Stimulated activated CD8-positive, alpha-beta memory T cell treated with anti-CD3 and anti-CD28 coated beads, Interleukin-2, amount 100 ng/mL, for 48 hours (primary cell): ENCODE measurements at places on chromosomes 4 and X.

DNA sequence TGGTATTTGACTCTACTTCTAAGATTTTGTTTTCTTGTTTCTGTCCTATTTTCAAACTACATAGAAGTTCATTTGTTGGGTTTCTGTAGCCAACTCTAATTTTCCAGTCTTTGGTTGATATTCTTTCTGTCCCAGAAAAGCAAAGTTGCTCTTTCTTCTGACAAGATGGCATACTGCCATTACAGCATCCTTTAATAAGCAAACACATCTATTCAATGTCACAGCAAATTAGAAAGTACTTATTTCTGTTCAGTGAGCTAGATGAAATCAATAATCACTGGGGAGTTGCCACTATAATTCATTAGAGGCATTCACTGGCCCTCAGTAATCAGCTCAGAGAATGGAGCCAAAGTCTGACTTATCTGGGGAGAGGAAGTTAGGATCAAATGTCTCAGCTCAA, 1258.0 kb upstream of the IGFBP7 start:
- no peak for DNase-seq

GRCh38 chrX:9465380-9466123, 694 bp downstream of the TBL1X start:
- DNase-seq, result no peak

- no peak for DNase-seq
Measured at GRCh38 chr4:4763822-4764557, 95.5 kb upstream of the MSX1 start.

DNA sequence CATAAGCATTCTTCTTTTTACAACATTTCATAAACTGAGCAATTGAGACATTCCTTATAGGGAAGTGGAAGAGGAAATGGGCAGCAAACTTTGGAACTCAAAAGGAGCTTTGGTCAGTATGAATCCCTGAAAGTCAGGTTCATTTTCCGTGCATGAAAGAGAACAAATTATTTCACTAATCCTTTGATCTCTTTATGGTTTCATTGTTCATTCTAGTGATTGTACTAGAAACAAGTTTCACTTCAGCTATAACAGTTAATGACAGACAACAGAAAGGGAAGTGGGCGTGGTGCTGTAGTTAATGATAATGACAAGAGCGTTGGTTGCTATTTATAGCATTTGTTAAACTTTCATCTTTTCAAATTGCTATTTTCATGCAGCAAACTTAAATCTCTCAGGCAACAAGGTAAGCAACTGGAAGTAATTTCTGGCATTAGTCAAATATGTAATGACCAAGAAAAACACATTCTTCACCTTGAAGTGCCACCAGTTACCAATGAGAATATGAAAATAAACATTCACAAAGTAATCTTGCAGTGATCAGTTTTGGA, 98.4 kb downstream of the AREG start:
- no peak for DNase-seq

- DNase-seq, result no peak
Measured at GRCh38 chrX:143486105-143486504, 31.2 kb downstream of the SPANXN3 start.

GRCh38 chr4:73867783-73868182, 1.4 kb upstream of the CXCL1 start:
- DNase-seq, result no peak

DNA sequence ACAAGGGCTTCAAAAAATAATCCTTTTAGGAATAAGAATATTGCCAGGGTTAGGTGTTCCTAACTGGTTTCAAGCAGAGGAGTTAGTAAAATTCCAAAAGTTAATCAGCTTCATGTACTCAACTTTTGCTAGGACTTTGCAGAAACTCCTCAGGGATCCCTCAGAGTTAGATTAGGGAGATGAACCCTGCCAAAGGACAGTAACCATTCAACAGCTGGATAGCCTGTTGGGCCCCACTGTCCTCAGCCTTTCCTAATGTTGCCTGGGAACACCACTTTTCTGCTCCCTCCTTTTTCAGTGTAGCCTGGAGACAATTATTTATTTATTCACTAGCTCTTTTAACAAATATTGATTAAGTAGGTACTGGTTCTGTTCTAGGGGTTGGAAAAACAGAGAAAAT, 53.8 kb downstream of the NFKB1 start:
- DNase-seq, result no peak

DNA sequence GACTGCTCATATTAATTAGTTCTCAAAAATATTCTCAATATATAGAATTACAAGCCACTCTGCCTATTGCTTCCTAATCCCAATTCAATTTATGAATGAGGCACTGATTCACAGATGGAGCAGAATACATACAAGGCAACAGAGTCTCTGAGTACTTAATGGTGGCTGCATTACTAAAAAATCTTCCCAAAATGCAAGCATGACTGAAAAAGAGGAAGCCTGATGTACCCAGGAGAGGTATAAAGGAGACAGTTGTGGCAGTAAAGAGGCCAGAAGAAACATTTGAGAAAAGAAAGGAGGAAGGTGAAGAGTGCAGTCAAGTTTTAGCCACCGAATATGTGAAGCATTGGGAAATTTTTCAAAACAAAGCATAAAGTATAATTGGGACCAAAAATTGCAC, 163.2 kb upstream of the INTU start:
- no peak for DNase-seq

DNA sequence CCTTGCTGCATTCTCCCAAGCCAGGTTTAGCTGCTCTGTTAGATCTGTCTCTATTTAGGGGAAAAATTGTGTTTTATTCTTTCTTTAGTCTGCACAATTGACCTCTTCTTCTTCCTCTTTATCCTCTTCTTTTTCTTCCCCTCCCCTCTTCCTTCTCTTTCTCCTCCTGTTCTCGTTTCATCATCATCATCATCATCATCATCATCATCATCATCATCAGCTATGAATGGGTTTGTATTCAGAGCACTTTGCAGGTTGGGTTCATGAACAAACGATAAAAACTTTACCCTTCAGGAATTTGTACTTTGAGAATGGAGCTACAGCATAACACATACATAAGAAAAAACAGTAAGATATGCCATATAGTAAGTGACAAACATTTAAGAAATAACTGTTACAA, 9.1 kb downstream of the GPM6A start:
- DNase-seq, result no peak

DNA sequence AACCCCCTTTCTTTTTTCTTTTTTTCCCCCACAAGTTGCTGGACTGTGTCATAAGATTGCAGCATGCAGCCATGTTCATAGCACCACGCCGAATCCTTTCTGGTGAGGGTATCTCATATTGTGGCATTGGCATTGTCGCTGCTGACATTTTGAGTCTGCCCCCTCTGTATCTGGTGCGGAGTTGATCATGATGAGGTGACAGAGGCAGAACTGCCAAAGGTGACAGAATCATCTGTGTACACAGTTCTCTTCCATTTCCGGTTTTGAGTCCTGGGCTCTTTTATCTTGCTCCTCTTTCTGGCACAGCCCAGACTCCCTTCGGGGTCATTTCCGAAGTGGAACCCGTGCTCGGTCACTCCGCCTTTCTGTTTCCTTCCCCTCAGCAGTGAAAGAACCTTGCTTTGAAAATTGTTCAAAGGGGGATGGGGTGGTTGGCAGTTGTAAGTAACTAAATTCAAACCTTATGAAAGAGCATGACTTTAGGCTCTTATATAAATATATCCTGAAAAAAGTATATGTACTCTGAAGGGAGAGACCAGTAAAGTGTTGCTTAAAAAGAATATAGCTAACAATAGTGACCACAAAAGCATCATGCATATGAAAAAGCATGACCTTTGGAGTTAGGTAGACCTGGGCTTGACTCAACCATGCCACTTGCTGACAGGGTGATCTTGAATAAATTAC, 55.0 kb upstream of the BMP2K start:
- peak; percentile 14 for DNase-seq

GRCh38 chrX:53284684-53285447, 3.5 kb upstream of the IQSEC2 start:
- DNase-seq, result peak; percentile 14

DNA sequence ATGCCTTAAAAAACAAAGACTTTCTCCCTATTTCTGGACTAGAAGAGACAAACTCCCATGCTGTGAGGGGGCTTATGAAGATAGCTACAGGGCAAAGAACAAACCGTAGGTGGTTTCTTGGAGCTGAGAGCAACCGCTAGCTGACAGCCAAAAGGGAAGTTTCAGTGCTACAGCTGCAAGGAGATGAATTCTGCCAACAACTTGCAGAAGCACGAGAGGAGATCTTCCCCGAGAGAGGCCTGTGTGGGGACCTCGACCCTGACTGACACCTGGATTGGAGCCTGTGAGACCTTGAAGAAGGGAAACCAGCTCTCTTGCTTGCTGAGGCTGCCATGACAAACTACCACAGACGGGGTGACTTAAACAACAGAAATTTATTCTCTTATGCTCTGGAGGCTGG, 183.8 kb upstream of the VCX3A start:
- no peak for DNase-seq

DNA sequence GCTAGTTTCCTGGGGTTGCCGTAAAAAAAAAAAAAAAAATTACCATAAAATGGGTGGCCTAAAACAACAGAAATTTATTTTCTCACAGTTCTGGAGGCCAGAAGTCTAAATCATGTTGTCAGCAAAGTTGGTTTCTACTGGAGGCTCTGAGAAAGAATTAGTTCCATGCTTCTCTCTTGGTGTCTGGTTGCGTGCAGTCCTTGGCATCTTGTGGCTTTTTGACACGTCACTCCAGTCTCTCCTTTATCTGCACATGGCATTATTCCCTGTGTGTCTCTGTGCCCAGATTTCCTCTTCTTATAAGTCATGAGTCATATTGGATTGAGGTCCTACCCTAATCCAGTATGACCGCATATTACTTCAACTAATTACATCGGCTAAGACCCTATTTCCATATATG, 38.7 kb downstream of the SPATA4 start:
- DNase-seq, result no peak

GRCh38 chr4:83858131-83858530, 322.2 kb downstream of the GPAT3 start:
- DNase-seq, result no peak

GRCh38 chr4:3307891-3308575, 15.2 kb downstream of the RGS12 start:
- DNase-seq, result no peak

- no peak for DNase-seq
Measured at GRCh38 chr4:77036206-77036605, 39.6 kb downstream of the CCNI start.

GRCh38 chr4:112214390-112215264, 17.0 kb upstream of the AP1AR start:
- DNase-seq, result no peak

DNA sequence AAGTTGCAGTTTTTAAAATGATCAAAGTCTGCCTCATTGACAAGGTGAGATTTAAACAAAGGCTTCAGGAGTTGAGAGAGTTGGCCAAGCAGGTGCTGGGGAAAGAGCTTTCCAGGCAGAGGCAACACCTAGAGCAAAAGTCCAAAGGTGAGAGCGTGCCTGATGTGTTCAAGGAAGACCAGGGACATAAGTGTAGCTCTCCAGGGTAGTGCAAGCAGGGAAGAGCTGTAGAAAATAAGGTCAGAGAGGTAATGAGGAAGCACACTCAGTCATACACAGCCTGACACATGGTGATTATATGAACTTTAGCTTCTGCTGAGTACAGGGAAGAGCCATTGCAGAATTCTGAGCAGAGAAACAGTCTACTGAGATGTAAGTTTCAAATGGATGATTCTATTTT, 265.0 kb upstream of the NWD2 start:
- no peak for DNase-seq

DNA sequence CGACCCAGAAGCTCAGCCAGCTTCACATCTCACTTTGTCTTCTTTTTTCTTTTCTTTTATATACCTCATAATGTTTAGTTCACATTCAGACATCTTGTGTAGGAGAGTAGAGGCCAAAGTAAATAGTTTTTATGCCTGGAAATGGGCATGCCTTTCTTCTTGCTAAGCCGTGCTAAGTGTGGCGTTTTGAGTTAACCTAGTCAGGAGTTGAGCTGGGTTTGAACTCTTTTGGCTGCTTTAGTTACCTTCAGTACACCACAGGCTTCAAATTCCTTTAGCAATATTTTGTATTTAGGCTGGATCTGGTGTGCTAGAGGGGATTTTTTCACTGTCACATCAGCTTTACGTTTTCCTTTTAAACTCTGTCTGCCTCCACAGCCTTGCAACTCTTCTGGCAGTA, 300.8 kb downstream of the ZNF674 start:
- no peak for DNase-seq

DNA sequence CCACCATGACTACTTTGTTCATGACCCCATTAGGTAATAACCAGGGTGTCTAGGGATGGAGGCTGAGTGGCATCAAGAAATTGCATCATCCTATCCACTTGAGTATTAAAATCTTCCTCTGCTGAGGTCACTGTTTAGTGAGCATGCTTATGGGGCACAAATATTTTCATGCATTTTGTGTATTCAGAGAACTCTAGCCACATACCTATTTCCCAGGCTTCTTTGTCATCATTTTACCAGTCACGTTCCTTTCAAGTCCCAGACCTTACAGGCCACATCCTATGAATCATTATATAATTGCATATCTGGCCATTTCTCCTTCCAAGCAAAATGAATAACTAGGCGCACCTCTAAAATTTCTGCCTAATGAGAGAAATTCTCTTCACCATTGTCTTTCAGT, 1882.9 kb upstream of the AGA start:
- no peak for DNase-seq

DNA sequence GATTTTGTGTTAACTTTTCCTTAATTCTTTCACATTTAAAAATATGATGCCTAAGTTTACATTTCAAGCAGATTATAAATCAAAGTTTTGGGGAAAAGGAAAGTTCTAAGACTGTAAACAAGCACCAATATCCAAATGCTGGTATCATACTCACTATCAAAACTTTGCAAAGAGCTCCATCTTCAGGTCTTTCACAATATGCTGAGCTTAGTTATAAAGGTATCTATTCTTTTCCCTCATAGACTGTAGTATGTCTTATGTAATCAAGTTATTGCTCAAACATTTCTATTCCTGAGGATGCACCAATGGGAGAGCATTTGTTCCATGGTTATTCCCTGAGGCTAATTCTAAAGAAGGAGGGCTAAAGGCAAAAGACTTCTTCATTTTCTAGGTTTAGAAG, 207.9 kb upstream of the FAM241A start:
- DNase-seq, result no peak

GRCh38 chr4:88792268-88792781, 94.7 kb upstream of the NAP1L5 start:
- no peak for DNase-seq

DNA sequence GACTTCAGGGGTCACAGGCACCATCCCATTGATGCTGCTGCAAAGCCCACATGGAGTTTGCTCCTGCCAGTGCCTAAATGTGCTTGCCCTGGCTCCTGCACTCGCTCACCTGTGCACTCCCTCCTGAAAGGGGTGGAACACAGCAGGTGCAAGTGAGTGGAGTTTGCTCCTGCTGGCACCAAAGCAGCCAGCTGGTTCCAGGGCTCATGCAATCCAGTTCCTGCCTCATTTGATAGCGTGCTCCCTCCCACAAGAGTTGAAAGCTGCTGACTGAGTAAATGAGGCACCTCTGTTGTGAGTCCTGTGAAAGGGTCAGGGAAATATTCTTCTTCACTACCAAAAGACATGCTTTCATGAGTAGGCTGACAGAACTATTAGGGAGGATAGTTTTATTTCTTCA, 30.5 kb downstream of the CXCL8 start:
- no peak for DNase-seq

- DNase-seq, result no peak
Measured at GRCh38 chrX:24619647-24620046, 27.5 kb downstream of the PCYT1B start.
